ENCODE measurements at places on chromosomes 5 and 9. TPM values are rescaled to one million over a fixed set of nuclear protein-coding genes. Genes with fewer than 3 reads are reported as not detected.

The PCDHA6 gene
- 1.3 TPM for total RNA-seq

The CNOT8 gene
- total RNA-seq: 37.0 TPM

The OBP2A gene
- not detected for total RNA-seq

The TMC1 gene
- 0.36 TPM for total RNA-seq

GRCh38 chr5:114101153-114101552, 260.7 kb upstream of the KCNN2 start:
- DNase-seq: peak; percentile 33

- DNase-seq: peak; percentile 95
Measured at GRCh38 chr5:181191526-181192336, 13.3 kb downstream of the TRIM7 start.

DNA sequence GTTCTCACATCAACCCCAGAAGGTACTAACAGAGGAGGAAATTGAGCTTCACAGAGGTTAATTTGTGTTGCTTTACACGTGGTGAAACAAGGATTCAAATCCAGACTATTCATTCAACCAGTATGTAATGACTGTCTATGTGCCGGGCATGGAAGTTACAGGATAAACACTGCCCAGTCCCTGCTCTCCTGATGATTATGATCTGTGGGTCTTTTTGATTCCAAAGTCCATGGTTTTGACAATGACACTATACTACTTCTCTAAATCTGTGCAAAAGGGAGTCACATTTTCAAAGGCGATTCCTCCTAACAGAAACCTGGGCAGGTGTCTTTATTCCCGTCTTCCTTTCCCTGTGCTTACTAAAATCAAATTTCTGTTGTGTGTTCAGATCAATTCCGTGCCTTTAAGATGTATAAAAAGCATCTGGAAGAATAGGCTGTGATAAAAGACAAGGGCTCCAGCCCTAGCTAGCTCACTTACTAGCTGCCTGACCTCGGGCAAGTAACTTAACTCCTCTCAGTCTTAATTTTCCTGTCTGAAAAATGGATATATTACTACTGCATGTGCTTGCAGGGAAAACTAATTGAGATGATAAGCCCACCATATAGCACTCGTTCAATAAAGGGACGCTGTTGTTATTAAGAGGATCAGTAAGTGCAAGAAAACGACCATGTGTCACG, 970 bp upstream of the CREBRF start:
- DNase-seq: no peak

DNA sequence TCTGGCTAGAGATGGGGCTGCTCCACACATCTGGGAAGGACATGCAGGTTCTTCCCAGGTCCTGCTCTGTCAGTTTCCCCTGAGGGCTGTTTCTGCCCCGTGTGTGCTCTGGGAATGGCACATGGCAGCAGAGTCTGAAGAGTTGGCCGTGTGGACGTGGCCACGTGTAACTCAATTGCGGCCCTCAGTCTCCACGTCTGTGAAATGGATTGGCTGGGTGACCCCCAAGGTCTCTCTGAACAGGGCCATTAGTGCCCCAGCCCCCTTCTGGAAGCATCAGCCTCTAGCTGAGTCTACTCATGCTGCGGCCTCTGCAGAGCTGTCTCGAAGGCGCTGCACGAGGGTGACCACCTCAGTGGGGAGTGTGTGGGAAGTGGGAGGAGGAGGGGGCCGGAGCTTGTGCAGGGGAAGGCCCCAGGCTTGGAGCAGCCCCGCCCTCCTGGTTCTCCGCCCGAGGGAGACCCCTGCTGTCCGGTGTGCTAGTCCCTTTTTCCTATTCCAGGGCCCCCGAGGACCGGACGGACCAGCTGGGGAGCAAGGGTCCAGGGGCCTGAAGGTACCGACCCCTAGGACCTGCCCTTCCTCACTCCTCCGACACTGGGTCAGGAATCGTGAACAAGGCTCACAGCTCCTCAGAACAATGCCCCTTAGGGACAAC, 58.9 kb upstream of the ORM1 start:
- no peak for DNase-seq

GRCh38 chr9:34573599-34574325, 15.8 kb downstream of the CNTFR start:
- no peak for DNase-seq

DNA sequence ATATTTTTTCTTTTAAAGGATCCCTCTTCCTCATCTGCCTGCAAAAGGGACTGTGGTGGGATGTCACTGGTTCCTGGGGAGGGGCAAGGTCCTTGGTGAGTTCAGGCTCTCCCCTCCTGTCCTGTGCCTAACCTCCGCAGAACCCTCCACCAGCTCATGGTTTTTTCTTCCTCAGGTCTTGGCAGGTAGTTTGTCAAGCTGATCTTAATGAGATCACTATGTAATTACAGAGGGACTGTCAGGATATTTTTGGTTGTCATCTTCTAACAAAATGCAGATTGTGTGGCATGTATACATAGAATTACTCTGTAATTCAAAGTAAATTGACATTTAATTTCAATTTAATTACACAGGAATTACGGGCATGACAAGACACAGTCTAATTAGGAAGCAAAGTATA, 150.3 kb upstream of the SEMA6A start:
- no peak for DNase-seq

GRCh38 chr5:50751064-50751657, 84.7 kb downstream of the PARP8 start:
- peak; percentile 72 for DNase-seq

DNA sequence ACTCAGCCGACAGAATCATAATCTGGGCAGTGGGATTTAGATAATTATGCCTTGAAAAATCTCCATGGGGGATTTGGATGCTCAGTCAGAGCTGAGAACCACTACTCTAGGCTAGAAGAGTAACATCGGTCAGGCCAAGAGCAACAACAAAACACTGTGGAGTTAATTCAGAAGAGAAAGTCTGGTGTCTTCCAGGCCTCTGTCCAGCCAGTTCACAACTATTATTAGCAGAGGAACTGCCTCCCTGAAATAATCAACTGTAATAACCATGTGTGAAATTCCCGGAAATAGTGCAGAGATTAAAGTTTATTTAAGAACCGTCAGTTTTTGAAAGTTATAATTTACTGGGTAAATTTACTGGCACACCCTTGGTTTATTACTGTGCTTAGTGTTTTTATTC, 8.2 kb upstream of the MARCHF3 start:
- DNase-seq: no peak

DNA sequence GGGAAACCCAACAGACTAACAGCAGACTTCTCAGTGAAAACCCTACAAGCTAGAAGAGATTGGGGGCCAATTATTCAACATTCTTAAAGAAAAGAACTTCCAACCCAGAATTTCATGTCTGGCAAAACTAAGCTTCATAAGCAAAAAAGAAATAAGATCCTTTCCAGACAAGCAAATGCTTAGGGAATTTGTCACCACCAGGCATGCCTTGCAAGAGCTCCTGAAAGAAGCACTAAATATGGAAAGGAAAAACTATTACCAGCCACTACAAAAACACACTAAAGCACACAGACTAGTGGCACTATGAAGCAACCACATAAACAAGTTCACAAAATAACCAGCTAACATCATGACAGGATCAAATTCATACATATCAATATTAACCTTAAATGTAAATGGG, 131.1 kb downstream of the OR2K2 start:
- DNase-seq: peak; percentile 22

- DNase-seq: no peak
Measured at GRCh38 chr5:168531987-168532864, 3.1 kb downstream of the FBLL1 start.

All from fibroblast of the aortic adventitia (primary cell).